ENCODE measurements at places on chromosomes 2 and 18. TPM values are rescaled to one million over a fixed set of nuclear protein-coding genes. Genes with fewer than 3 reads are reported as not detected.

DNA sequence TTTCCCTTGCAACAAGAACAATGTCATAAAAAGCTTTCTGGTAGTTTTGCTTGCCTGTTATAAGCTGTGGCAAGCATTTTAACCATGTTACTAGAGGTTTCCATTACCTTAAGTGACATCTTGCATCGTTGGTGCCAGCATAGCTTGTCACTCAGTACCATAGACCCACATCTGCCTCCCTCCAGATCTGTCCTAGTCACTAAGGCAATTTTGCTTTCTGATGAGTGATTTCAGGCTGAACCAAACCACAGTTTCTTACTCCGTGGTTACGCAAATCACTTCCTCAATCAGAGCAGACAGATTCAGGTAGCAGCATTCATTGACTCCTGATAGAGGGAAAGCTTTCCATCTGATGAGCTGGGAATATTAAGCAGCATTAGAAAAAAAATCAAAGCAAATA, 1057.5 kb upstream of the FAM98A start:
- no peak for DNase-seq
- H3K27me3 ChIP-seq = no peaks in the 10 kb centered on the region
- no peak overlapping the region for H3K4me3 ChIP-seq
- H3K36me3 ChIP-seq = no peaks in the 10 kb centered on the region

GRCh38 chr2:1827686-1828085, 83.4 kb upstream of the PXDN start:
- no peaks in the 10 kb centered on the region for H3K36me3 ChIP-seq
- no peak overlapping the region for H3K27ac ChIP-seq
- H3K4me3 ChIP-seq = no peak overlapping the region
- no peak for DNase-seq
- no peaks in the 10 kb centered on the region for H3K4me1 ChIP-seq

DNA sequence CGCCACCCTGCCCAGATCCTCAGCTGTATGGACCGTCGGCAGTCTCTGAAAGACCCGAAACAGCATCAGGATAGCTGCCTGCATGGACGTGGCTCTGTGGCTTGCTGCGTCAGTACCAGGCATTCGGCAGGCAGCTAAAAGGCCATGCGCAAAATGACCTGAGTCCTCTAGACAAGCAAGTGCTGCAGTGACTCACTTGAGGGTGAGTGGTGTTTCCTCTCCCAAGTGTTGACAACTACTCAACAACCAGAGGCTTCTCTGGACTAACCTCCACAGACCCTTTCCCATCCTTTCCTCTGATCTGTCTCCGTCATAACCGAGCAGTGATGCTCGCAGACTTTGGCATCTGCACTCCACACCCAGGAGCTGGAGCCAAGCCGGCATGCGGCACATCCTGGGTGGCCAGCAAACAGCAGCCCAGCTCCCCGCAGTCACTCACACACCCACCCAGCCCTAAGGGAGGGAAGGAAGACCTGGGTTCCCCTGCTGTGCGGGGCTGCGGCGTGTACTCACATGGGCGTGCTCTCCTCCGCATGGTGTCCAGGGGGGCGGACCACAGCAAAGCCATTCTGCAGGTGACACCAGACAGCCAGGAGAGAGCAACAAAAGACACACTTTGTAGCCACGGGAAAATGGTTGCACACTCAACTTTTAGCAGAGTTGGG, 239.3 kb downstream of the TWIST2 start:
- no peak overlapping the region for H3K4me3 ChIP-seq
- H3K27ac ChIP-seq = no peak overlapping the region
- peaks cover 5% of the 10 kb centered on the region for H3K36me3 ChIP-seq
- no peak for DNase-seq

GRCh38 chr2:241798631-241799521, 10.1 kb upstream of the NEU4 start:
- H3K36me3 ChIP-seq = no peaks in the 10 kb centered on the region
- H3K4me1 ChIP-seq = peaks cover 5% of the 10 kb centered on the region
- no peak overlapping the region for H3K4me3 ChIP-seq
- H3K27me3 ChIP-seq = no peaks in the 10 kb centered on the region
- DNase-seq = no peak

GRCh38 chr2:13822365-13822764, 810.2 kb upstream of the LRATD1 start:
- no peak overlapping the region for H3K4me3 ChIP-seq
- H3K27me3 ChIP-seq = no peaks in the 10 kb centered on the region
- no peak for DNase-seq

DNA sequence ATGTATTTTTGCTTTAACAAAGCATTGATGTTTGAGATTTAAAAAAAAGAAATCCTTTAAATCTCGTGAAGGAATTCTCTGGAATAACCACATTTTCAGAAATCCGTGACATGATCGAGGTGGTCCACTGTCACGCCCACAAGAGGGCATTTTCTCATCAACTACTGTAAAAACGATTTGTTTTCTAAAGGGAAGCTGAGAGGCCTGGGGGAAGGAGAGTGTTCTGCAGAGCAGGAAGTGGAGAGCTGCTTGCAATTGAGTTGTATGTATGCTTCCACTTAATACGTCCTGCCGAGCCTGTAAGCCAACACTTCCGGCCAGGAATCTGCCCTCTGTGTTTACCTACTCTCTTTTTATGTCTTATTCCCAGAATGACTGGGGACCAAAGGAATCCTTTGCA, 19.4 kb downstream of the KLHL29 start:
- peaks cover 7% of the 10 kb centered on the region for H3K4me1 ChIP-seq
- DNase-seq = no peak
- H3K4me3 ChIP-seq = no peak overlapping the region
- no peaks in the 10 kb centered on the region for H3K36me3 ChIP-seq

- peaks cover 4% of the 10 kb centered on the region for H3K4me1 ChIP-seq
- no peak overlapping the region for H3K4me3 ChIP-seq
- no peak overlapping the region for H3K27ac ChIP-seq
- no peaks in the 10 kb centered on the region for H3K36me3 ChIP-seq
- DNase-seq = no peak
- no peaks in the 10 kb centered on the region for H3K27me3 ChIP-seq
Observed at GRCh38 chr18:79422022-79422782, 26.5 kb downstream of the NFATC1 start.

- no peak overlapping the region for H3K4me3 ChIP-seq
- no peaks in the 10 kb centered on the region for H3K4me1 ChIP-seq
- no peak for DNase-seq
- H3K27ac ChIP-seq = no peak overlapping the region
- no peaks in the 10 kb centered on the region for H3K27me3 ChIP-seq
Observed at GRCh38 chr2:85804583-85804982, 50.8 kb downstream of the ATOH8 start.

DNA sequence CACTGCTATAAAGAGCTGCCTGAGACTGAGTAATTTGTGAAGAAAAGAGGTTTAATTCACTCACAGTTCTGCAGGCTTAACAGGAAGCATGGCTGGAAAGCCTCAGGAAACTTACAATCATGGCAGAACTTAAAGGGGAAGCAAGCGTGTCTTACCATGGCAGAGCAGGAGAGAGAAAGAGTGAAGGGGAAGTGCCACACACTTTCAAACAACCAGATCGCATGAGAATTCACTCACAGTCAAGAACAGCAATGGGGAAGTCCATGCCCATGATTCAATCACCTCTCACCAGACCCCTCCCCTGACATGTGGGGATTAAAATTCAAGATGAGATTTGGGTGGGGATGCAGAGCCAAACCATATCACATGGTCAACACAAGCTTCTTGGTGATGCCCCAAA, 34.7 kb upstream of the CDK5R2 start:
- no peak overlapping the region for H3K27ac ChIP-seq
- no peaks in the 10 kb centered on the region for H3K36me3 ChIP-seq
- DNase-seq = no peak
- H3K27me3 ChIP-seq = no peaks in the 10 kb centered on the region
- H3K4me3 ChIP-seq = no peak overlapping the region
- H3K4me1 ChIP-seq = no peaks in the 10 kb centered on the region

- peaks cover 29% of the 10 kb centered on the region for H3K4me1 ChIP-seq
- no peak overlapping the region for H3K27ac ChIP-seq
- no peak overlapping the region for H3K4me3 ChIP-seq
- H3K36me3 ChIP-seq = no peaks in the 10 kb centered on the region
- DNase-seq = no peak
Observed at GRCh38 chr2:182360663-182361260, 66.1 kb downstream of the PDE1A start.

DNA sequence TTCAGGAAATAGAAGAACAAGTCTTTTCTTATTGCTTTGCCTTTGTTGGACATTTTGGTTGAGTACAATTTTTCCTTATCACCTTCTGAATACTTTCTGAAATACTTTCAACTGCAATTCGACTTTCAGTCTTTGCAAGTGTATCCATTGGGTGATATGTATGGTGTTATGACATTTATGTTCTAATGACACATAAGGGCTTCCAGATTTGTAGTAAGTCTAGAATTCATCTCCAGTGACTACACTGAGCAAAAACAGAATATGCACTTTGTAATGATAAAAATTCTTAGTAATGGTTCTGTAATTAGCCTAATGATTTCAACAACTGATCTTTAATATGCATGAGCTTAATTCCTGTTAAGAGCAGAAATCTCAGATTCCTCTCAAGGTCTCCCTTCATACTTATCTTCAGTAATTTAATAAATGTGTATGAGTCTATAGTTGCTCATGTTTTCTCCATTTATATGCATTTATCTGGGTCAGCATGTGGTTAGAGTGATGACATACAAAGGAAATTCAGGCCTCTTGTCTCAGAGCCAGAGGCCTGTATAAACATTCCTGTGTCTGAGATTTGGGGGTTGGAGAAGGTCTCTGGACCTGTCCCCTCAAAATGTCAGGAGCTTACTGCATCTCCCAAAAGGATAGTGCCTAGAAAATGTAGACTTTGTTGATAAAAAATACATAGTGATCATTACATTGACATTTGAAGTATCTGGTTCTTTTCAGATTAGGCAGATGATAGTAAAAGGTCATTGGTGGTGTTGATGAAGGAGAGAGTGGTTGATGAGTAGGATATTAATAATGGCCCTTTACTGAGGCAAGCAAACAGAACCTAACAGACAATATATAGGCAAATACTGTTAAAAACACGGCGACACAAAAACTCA, 114.9 kb downstream of the QPCT start:
- no peak for DNase-seq
- no peak overlapping the region for H3K4me3 ChIP-seq
- H3K27ac ChIP-seq = no peak overlapping the region
- H3K27me3 ChIP-seq = no peaks in the 10 kb centered on the region
- no peaks in the 10 kb centered on the region for H3K36me3 ChIP-seq
- no peaks in the 10 kb centered on the region for H3K4me1 ChIP-seq

DNA sequence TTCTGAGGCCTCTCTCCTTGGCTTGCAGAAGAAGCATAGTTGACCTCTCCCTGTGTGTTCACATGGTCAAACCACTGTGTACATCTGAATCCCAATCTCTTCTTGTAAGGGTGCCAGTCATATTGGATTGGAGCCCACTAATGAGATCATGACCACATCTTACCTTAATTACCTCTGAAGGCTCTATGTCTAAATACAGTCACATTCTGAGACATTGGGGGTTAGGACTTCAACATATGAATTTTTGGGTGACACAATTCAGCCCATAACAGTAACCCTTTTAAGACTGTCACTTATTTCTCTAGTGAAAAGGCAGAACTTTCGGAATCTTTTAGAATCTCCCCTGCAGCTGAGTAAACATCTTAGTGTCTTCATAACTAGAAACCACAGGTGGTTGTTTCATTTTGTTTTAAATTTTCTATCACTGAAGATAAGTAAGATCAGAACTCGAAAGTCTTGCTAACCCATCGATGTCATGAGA, 33.3 kb downstream of the BMP10 start:
- DNase-seq = no peak
- H3K4me3 ChIP-seq = no peak overlapping the region
- no peak overlapping the region for H3K27ac ChIP-seq
- H3K4me1 ChIP-seq = no peaks in the 10 kb centered on the region
- H3K36me3 ChIP-seq = no peaks in the 10 kb centered on the region

- no peak overlapping the region for H3K27ac ChIP-seq
- no peak overlapping the region for H3K4me3 ChIP-seq
- H3K27me3 ChIP-seq = no peaks in the 10 kb centered on the region
- no peaks in the 10 kb centered on the region for H3K4me1 ChIP-seq
- DNase-seq = no peak
Observed at GRCh38 chr2:47493317-47494035, 90.5 kb downstream of the MSH2 start.

DNA sequence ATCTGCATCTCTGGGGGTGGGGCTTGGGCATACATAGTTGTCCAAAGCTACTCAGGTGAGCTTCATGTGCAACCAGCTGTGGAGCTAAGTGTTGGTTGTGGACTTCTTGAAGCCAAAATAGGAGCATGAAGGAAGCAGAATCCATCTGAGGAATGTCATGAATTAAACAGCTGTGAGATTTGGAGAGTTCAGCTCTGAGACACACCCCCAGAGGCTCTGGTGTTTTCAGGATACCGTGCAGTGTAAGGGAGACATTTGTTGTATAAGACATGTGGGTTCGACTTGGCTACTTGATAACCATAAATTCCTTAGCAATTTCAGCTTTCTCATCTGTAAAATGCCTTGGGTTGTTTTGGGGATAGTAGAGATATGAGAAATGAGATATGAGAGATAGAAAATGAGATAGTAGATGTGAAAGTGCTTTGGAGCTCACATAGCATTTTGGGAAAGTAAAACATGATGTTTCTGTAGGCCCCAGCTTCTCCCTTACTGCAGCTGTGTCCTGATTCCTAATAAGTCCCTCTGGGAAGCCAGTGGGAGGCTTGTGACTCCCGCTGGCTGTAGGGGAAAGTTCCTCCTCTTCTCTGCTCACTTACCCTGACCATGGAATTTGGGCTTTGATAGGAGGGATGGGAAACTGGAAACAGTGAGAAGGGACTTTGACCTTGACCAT, 50.0 kb downstream of the DPYSL5 start:
- H3K27me3 ChIP-seq = no peaks in the 10 kb centered on the region
- no peaks in the 10 kb centered on the region for H3K36me3 ChIP-seq
- no peaks in the 10 kb centered on the region for H3K4me1 ChIP-seq
- DNase-seq = no peak
- no peak overlapping the region for H3K27ac ChIP-seq

DNA sequence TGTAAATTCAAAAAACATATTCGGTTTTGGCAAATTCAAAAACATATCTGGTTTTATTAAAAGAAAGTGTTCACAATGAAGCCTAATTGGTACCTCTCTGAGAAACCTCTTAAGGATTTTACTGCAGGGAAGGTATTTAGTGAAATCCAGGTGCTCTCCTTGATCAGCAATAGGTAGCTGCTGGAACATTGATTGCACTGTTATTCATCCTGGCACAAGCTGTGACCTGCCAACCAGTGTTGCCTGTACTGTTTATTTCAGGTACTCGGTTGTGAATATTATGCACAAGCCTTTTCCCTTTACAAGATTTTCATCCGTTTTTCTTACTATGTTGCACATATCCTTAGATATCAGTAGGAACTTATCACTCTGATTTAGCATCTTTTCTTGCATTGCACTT, 155.8 kb upstream of the ZEB2 start:
- H3K27me3 ChIP-seq = no peaks in the 10 kb centered on the region
- H3K27ac ChIP-seq = no peak overlapping the region
- H3K4me3 ChIP-seq = no peak overlapping the region
- no peaks in the 10 kb centered on the region for H3K36me3 ChIP-seq
- peaks cover 4% of the 10 kb centered on the region for H3K4me1 ChIP-seq

- peak overlapping the region; percentile 74 for H3K27ac ChIP-seq
- no peaks in the 10 kb centered on the region for H3K27me3 ChIP-seq
- H3K4me3 ChIP-seq = no peak overlapping the region
- peaks cover 68% of the 10 kb centered on the region for H3K4me1 ChIP-seq
Observed at GRCh38 chr18:63148449-63149301, 170.9 kb downstream of the BCL2 start.

Gene PLCL1
- total RNA-seq = 10.4 TPM

Gene ZSWIM2
- not detected for total RNA-seq

Gene SP5
- total RNA-seq = 0.56 TPM

Gene TRAF3IP1
- 19.5 TPM for total RNA-seq

Gene GPR155
- 10.9 TPM for total RNA-seq

Gene GREB1L
- 43.5 TPM for total RNA-seq

Gene DCDC2C
- total RNA-seq = 0.40 TPM

Gene NXPH2
- not detected for total RNA-seq

Gene CFC1
- not detected for total RNA-seq
